ENCODE measurements at places on chromosomes 5 and 9. TPM values are rescaled to one million over a fixed set of nuclear protein-coding genes. Genes with fewer than 3 reads are reported as not detected.

Gene ELAVL2
- total RNA-seq: not detected

Gene OBP2B
- not detected for total RNA-seq

- no peak overlapping the region for H3K27ac ChIP-seq
- no peaks in the 10 kb centered on the region for H3K27me3 ChIP-seq
- H3K4me3 ChIP-seq: no peak overlapping the region
- DNase-seq: no peak
Observed at GRCh38 chr5:43157068-43157467, 35.0 kb upstream of the NIM1K start.

DNA sequence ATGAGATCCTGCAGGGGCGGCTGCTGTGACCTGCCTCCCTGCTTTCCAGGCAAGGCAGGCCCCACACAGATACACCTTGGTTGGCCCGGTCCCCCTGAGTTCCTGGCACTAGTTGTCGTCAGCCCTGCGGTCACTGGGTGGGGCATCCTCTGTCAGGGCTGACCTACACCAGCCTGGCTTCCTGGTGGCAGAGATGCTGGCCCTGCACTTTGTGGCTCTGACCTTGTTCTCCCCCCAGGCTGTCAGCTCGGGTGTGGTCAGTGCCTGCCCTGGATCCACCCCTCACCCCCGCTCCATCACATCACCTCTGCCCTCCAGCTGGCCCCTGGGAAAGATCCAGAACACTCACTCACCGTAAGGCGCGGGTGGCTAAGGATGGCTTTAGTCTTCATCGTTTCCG is 74.1 kb downstream of the PHF2 start:
- DNase-seq: no peak
- H3K4me1 ChIP-seq: no peaks in the 10 kb centered on the region
- H3K27ac ChIP-seq: no peak overlapping the region
- no peaks in the 10 kb centered on the region for H3K27me3 ChIP-seq
